ENCODE measurements at places on chromosomes 16 and 17.

DNA sequence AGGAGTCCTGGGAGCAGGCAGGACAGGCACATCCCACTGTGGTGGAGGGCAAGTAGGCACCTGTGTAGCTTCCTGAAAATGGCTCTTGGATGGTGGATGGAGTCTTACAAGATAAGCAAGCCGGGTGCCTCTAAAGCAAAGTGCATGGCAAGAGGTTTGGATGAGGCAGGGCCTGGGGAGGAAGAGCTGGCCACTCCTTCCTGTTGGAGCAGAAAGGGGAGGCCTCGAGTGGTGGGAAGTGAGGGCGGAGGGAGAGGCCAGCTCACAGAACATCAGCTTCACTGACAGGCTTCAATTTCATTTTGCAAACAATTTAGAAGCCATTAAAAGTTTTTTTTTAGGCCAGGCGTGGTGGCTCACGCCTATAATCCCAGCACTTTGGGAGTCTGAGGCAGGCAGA is 31.0 kb downstream of the CD300A start:
- no peak for DNase-seq

DNA sequence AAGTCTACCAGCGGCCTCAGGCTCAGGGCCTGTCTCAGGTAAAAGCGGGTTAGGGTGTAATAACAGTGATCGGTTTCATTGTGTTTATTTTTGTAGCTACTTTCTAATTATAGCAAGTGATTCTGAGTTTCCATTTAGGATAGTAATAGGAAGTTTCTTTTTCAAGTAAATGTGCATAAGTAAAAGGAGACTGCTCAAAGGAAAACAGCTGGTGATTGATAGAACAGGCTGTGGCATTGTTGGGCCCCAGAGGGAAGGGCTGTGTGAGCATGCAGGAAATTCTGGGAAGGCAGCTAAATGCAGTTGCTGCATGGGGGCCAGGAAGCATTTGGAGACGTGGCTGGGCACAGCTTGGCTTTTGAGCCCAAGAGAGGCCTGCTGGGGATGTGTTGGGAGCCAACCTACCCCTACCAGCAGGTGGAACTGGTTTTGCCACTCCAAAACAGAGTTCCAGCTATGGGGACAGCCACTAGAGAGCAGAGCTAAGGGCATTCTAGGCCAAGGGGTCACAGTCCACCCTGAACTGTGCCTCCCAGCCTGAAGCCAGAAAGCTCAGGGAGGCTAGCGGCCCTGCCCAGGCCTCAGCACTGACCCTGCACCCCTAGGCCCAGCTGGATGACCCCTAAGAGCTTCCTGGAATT is 12.6 kb downstream of the SNX20 start:
- no peak for DNase-seq

GRCh38 chr17:47967607-47968252 is 3.2 kb upstream of the CDK5RAP3 start:
- DNase-seq, result no peak

DNA sequence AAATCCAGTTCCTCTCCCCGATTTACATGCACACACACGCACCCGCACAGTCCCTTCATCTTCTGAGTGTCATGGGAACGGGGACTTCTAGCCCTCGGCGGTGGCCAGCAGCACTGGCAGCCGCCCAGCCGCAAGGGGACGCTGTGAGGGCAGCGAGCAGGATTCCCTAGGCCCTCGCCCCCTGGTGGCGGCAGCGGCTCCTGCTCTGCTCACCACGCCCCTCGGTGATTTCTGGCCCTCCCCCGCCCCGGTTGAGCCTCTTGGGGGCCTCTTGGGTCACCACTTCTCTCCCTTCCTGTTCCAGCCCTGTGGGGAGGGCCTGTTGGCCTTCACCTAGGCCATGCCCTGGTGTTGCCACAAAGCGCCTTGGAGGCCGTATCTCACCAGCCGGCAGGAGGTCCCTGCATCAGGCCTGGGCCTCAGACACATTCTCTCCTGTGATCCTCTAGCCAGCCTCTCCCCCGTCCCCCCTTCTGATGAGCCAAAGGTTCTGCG is 75.2 kb upstream of the KSR1 start:
- DNase-seq, result peak; percentile 68

GRCh38 chr16:17949141-17949981 is 387.2 kb downstream of the NPIPA8 start:
- DNase-seq, result no peak

DNA sequence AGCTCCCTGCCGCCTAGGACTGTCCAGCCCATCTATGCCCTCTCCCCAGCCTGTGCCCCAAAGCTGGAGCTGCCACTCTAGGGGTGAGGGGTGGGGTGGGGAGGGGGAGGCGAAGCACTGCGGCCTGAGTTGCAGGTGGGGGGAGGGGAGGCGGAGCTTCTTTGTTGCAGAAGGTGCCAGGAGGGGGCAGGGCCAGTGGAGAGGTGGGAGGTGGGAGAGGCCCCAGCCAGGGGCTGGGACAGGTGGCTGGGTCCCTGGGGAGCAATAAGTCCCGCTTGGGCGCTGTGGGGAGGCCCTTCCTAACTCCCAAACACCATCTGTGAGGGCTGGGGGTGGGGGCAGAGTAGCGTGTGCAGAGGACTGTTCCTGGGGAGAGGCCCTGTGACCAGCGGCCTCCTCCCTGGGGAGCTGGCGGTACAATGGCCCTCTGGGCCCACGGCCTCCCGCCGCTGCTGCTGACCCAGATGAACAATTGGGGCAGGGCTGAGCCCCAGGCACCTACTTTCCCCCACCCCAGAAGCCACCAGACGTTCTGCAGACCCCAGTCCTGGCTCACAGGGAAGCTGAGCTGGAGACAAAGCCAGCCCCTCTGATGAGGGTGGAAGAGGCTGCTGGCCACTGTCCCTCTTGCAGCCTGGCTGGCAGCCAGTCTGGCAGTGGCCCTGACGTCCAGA is 2.2 kb upstream of the NTN3 start:
- DNase-seq, result no peak
